ENCODE measurements at places on chromosomes 7 and 10.

DNA sequence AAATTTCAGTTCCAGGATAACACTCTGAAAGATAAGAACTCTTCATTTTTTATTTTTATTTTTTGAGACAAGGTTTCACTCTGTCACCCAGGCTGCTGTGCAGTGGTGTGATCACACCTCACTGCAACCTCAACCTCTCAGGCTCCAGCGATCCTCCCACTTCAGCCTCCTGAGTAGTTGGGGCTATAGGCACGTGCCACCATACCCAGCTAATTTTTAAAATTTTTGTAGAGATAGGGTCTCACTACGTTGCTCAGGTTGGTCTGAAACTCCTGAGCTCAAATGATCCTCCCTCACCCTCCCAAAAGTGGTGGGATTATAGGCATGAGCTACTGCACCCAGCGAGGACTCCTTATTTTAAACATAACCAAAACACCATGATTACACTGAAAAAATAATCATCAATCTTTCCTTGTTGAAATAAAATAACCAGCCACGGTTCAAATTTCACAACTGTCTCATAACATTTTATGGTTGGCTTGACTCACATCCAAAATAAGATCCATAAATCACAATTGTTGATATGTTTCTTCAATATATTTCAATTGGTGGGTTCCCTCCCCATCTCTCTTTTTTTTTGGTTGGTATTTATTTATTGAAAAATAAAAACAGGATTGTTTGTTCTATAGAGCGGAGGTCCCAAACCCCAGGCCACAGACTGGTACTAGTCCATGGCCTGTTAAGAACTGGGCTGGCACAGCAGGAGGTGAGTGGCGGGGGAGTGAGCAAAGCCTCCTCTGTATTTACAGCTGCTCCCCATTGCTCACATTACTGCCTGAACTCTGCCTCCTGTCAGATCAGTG is 60.1 kb upstream of the FAM171A1 start:
- no peak for DNase-seq

- DNase-seq = no peak
These were observed 563.8 kb downstream of the PTPRN2 start for GRCh38 chr7:158023681-158024350.

- DNase-seq = no peak
These were observed 198.3 kb upstream of the YAE1 start for GRCh38 chr7:39367943-39368342.

GRCh38 chr10:97931041-97931440 is 81.4 kb downstream of the GOLGA7B start:
- DNase-seq = no peak

- DNase-seq = no peak
These were observed 47.3 kb downstream of the CNNM2 start for GRCh38 chr10:102965311-102965851.

- DNase-seq = no peak
These were observed 74.4 kb downstream of the TNS3 start for GRCh38 chr7:47507522-47507921.

GRCh38 chr10:14556285-14556956 is 218.3 kb downstream of the FAM107B start:
- DNase-seq = no peak

GRCh38 chr10:6135589-6136168 is 46.8 kb downstream of the RBM17 start:
- no peak for DNase-seq

GRCh38 chr10:75280236-75280635 is 44.5 kb upstream of the COMTD1 start:
- DNase-seq = no peak

DNA sequence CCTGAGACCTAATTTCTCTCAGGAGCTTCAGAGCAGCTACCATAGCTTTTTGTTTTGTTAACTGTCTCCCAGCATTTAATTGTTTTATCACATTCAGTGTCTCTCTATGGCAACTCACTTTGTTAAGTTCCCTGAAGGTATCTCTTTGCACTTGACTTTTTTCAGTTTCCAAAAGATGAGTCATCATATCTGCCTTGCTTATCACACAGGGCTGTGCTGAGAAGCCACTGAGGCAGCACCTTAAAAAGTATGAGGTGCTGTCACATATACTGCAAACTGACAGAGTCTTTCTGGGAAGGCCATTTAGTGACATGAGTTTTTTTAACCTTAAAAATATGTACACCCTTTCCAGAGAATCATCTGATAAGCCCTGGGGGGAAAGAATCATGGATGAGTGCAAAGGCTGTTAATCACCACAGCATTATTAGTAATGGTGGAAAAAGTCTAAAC is 56.8 kb downstream of the PPP1R3C start:
- no peak for DNase-seq

DNA sequence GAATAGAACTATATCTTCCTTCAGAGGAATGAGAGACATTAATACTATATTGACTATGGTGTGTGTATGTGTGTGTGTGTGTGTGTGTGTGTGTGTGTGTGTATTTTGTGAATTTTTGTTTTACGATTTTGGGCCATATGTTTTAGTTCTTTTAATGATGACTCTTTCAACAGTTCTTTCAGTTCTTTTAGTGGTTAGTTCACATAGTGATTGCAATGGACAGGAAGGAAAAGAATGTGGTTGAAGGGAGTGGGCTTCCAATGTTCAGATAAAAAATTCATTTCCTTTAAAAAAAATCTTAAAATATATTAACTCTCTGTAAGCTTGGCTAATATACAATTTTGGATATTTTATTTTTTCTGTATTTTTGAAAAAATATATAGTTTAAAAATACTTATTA is 315.7 kb upstream of the DGKB start:
- DNase-seq = no peak

GRCh38 chr10:12019283-12019971 is 23.2 kb downstream of the UPF2 start:
- no peak for DNase-seq

DNA sequence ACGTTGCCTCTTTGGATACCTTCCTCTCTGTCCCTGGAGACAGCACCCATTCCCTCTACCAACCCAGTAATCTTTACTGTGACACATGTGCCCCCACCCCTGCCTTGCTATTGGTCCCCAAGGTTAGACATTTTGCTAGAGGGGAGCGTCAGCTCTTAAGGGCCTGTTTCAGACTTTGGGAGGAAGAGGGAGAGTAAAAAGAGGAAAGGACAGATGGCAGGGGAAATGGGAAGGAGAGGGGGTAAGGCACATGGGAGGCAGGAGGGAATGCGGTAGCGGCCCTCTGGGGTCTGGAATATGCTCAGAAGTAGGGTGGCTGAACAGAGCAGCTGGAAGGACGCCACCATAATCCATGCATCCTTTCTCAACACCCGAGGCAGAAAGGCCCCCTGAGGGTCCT is 12.2 kb downstream of the BLNK start:
- DNase-seq = no peak

- DNase-seq = peak; percentile 97
These were observed at the start of gene DNMBP for GRCh38 chr10:100009793-100010676. Gene DNMBP (minus strand): TSS chr10:100009947. CDS start chr10:99972124, 37,823 bp downstream.

DNA sequence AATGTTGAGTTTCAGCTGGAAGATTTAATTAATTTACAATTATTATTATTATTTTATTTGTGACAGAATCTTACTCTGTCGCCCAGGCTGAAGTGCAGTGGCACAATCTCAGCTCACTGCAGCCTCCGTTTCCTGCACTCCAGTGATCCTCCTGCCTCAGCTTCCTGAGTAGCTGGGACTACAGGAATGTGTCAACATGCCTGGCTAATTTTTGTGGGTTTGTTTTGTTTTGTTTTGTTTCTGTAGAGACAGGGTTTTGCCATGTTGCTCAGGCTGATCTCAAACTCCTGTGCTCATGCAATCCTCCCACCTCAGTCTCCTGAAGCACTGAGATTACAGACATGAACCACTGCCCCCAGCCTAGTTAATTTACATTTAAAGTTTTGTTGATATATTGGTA is 93.8 kb upstream of the MEOX2 start:
- no peak for DNase-seq

- no peak for DNase-seq
These were observed 860 bp downstream of the RPP30 start for GRCh38 chr10:90872648-90873020.

DNA sequence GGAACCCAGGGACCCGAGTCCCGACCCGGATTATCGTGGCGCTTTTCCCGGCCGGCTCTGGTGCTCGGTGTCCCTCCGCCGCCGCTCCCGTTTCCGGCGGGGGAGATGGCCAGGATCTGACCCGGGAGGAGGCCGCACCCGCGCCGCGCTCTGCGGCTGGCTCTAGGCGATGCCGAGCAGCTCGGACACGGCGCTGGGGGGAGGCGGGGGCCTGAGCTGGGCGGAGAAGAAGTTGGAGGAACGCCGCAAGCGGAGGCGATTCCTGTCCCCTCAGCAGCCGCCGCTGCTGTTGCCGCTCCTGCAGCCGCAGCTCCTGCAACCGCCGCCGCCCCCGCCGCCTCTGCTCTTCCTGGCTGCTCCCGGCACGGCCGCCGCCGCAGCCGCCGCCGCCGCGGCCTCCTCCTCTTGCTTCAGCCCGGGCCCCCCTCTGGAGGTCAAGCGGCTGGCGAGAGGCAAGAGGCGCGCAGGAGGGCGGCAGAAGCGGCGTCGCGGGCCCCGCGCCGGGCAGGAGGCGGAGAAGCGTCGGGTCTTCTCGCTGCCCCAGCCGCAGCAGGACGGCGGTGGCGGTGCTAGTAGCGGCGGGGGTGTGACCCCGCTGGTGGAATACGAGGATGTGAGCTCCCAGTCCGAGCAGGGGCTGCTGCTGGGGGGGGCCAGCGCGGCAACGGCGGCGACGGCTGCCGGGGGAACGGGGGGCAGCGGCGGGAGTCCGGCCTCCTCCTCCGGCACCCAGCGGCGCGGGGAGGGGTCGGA is 593 bp downstream of the CDK13 start:
- peak; percentile 48 for DNase-seq

- DNase-seq = no peak
These were observed 148.4 kb downstream of the INHBA start for GRCh38 chr7:41554481-41554880.

- DNase-seq = no peak
These were observed 219.4 kb downstream of the SEMA3E start for GRCh38 chr7:83429493-83429892.

GRCh38 chr10:129960481-129961156 is 3.5 kb downstream of the EBF3 start:
- no peak for DNase-seq

DNA sequence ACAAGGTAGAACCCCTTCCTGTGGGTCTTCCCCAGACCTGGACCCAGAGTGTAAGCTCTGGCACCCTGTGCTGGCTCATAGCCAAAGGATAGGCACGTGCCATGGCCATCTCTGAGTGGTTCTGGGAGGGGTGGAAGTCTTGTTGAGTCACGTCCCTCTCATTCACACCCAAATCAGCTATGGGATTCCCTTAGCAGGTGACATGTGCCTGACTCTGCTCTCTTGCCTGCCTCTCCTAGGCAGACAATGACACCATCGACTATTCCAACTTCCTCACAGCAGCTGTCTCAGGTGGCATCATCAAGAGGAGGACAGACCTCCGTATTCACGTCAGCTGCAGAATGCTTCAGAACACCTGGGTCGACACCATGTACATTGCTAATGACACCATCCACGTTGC is 59.8 kb downstream of the C10orf120 start:
- no peak for DNase-seq
